ENCODE measurements at places on chromosomes 6 and 20.
A peak's percentile ranks its signal among the peaks of the same experiment; 100 is the strongest.

- DNase-seq = peak; percentile 78
These were observed 182.6 kb downstream of the RNGTT start for GRCh38 chr6:88780714-88781389.

DNA sequence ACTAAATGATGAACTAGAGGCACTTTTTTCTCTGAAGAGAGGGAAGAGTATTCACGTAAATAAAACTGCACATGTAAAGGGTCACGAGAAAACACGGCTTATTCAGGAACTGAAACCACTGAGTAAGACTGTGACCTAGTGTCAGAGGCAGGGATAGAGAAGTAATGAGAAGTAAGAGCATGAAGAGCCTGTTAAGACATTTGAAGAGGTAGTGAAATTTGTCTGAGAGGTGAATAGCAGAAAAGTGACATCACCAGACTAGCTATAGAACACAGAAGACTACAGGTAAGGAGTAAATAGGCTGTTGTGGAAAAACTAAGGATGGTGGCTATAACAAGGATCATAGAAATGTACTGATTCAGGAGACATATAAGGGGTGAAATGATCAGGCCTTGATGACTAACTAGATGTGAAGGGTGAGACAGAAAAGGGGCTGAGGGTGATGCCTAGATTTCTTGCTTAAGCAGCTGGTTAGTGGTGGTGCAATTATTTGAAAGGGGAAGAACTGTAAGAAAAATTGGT lies 76.8 kb downstream of the REV3L start:
- no peak for DNase-seq

GRCh38 chr20:17892189-17892938 lies 76.2 kb downstream of the SNX5 start:
- DNase-seq = no peak

DNA sequence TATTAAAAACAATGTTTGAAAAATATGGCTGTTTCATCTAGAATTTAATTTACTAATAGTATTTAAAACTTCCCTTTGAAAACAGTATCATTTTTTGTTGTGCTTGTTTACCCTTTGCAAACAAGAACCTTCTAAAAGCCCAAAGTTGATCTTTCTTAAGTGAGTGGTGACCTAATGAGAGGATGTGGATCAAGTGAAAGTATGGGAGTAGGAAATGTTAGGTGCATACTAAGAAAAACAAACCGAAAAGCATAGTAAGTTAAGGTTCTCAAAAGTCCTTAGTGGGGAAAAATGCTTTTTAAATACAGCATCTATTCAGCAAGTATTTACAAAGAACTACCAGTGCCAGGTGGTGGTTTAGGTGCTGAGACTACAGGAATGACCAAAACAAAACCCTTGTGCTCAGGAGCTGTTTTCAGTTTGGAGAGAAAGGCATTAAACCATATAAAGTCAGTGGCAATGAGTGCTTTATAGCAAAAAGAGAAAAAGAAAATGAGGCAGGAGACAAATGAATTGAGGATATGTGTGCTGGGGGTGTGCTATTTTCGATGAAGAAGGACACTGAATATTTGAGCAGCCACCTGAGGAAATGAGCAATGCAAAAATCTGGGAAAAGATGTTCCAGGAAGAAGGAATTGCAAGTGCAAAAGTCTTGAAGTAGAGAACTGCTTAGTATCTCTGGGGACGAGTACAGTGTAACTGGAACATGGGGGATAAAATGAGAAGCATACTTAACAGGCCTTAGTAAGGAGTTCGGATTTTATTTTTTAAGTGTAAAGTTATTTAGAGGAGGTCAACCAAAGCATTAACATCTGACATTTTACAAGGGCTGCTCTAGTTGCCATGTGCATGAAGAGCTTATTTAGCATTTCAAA lies 24.0 kb downstream of the RNF146 start:
- no peak for DNase-seq

DNA sequence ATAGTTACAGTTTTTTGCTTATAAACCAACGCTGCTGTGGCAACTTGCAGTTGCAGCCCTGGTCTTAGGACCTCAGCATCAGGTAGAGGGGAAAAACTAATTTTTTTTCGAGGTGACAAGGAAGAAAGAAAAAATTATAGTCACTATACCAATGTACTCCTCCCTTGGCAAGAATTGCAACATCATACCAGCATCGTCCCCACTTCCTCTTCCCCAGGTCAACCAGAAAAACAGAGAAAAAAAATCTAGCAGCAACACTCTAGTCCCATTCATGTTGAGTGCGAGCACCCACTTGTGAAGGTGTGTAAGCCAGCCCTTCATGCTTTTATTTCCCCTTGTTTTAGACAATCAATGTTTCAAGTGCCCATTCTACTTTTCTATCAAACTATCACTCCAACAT lies 13.1 kb upstream of the DCBLD1 start:
- DNase-seq = no peak

All from NCI-H2171 treated with DMSO at 0.1 percent for 48 hours (cell line).